ENCODE measurements at places on chromosomes 3 and 15.

GRCh38 chr15:76865548-76865991 is 39.6 kb downstream of the SCAPER start:
- DNase-seq, result no peak

DNA sequence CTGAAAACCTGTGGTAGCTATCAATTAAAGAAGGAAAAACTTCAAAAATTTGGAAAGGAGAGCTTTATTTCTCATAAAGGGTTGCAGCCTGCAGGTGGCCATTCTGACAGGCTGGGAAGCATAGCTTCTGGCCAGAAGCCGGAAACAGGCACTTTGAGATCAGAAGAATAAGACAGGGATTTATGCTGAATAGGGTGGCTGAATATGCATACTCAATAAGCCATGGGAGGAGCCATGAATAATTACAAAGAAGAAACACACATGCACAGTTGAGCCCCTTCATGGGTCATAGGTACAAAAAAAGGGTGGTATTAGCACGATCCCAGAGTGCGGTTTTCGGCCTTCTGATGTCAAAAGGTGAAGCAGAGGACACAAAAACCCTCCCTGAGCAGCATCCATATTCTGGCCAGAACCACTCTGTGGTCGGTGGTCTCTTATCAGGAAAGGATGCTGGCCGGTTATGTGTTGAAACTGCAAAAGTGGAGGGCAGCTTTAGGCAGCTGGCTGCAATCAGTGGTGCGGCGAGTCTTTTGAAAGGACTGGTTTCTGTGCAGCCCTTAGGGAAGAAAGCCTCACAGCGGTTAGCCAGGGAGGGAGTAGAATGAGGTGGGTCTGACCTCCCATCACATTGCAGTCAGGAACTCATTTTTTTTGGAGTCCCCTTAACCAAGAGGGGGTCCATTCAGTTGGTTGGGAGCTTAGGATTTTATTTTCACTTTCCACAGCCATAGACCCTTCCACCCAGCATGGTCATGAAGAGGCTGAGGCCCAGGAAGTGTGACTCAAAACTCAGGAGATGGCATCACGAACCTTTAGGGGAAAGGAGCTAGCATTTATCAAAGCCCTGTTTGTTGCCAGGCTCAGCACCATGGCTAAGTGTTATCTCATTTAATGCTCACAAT is 34.7 kb upstream of the CCDC174 start:
- no peak for DNase-seq

- peak; percentile 82 for DNase-seq
These were observed 12.3 kb upstream of the MB21D2 start for GRCh38 chr3:192929755-192930547.

GRCh38 chr3:66004244-66004643 is 34.5 kb downstream of the MAGI1 start:
- no peak for DNase-seq

DNA sequence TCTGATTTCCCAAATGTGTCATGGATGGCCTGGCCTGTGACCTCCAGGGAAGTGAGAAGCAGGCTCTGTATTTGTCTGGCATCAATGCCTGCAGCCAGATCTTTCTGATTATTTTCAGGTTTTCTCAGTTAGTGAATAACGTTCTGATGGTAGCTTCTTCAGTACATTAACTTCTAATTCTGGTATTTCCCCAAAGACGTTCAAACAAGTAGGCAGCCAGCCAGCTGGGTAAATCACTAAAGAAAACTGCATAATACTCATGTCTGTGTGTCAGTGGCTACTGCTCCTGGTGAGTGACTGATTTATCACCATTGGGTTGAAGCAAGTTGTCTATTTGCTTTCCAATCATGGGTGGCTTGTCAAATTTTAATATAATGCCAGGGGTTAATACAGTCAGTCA is 162.6 kb upstream of the PFN2 start:
- no peak for DNase-seq

DNA sequence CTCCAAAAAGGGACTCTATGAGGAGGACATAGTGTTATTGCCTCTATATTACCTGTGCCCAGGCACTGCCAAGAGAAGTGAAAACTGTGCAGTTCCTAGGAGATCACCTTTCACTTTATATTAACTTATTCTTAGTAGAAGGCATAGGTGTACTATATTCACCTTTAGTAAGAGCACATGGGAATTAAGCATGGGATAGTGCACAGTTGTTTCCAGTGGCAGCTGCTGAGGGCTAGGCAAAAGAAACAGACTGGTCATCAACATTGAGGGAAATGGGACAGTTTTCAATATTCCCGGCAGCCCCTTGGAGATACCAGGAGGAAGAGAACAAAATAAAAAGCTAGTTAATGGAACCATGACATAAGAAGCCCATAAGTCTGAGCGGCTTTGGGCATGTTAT is 100.9 kb downstream of the PLCL2 start:
- no peak for DNase-seq

DNA sequence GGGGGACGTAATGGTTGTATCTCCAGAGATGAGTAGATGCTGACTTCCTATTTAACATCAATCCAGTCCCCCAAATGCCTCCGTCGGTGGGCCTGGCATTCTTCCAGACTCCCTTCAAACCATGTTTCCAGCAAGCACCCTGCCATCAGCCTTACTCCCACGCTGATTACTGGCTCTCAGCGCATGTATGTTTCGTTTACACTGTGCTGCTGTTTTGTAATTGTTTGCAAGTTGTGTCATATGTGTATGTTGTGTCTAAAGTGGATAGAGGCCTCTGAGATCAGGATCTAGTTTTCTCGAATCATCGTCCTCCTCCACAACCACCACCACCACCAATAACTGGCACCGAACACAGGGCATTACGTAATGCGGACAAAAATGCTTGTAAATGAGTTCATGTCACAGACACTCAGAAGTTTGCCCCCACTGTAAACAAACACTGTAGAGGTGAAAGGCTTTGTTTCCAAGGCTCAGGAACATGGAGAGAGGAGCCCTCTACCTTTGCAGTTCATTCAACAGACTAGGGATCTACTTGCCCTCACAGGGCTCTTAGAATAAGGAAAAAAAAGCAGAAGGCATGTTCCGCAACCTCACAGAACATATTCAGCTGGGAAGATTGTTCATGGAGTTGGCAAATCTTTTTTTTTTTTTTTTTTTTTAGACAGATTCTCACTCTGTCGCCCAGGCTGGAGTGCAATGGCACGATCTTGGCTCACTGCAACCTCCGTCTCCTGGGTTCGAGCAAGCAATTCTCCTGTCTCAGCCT is 46.1 kb upstream of the SEMA4B start:
- DNase-seq, result no peak

GRCh38 chr15:72216079-72216478 is 14.9 kb downstream of the PKM start:
- DNase-seq, result no peak

DNA sequence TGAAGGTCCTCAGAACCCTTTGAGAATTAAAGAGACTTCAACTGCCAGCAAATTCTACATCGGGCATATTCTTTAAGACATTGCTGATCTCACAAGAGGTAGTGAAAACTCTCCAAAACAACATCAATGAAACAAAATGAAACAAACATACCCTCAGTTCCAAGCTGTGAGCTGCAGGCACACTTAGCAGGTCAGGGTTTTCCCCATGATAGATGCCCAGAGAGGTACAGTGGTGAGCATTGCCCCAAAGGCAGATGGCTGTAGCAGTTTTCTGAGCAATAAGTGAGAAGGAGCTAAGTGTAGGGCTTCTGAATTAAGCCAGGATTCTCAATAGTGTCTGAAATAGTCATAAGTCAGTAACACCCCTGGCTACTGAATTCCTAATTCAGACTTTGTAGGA is 96.1 kb upstream of the TSEN2 start:
- no peak for DNase-seq

DNA sequence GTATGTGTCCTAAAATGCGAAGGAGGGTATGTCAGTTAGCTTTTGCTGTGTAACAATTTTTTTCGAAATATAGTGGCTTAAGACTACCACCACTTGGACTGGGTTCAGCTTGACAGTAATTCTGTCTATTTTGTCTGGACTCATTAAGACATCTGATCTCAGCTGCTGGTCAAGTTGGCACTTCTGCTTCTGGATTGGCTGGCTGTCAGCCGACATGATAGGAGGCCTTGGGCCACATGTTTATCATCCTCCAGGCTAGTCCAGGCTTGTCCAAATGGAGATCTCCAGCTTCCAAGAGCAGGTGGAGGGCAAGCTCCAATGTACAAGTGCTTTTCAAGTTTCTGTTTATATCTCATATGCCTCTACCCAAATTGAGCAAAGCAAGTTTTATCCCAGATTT is 95.9 kb downstream of the GALK2 start:
- DNase-seq, result no peak

- no peak for DNase-seq
These were observed 576.9 kb downstream of the OTOL1 start for GRCh38 chr3:162073422-162073975.

- DNase-seq, result peak; percentile 89
These were observed 37.9 kb upstream of the TSC22D2 start for GRCh38 chr3:150370122-150370602.

- DNase-seq, result no peak
These were observed 11.4 kb upstream of the RAB11A start for GRCh38 chr15:65857718-65858402.

- no peak for DNase-seq
These were observed 98.1 kb downstream of the ZPLD1 start for GRCh38 chr3:102532901-102533300.

GRCh38 chr15:73273181-73274002 is 95.4 kb downstream of the HCN4 start:
- no peak for DNase-seq

- no peak for DNase-seq
These were observed 30.0 kb upstream of the MEIS2 start for GRCh38 chr15:37130356-37130755.

DNA sequence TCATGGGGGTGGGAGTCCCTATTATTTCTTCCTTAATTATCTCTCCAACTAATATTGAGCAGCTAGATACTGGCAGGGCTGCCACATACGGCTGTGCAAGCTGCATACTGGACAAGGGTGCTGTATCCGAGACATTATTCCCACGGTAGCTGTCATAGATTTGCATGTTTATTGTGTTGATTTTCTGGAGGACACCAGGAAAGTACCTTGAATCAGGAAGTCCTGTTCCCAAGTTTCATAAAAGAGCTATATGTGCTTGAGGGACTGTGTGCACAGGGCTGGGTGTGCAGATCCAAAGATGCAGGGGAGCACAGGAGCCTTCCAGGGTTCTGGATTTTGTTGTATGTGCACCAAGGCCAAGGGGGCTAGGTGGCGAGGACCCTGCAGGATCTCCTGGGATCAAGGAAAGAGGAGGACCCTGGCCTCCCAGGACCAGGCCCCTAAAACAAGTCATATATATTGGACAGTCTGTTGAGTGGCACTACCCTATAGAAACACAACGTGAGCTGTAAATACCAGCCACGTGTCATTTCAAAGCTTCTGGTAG is 119.2 kb upstream of the ALDH1A3 start:
- DNase-seq, result no peak

GRCh38 chr3:187131981-187132380 is 7.3 kb downstream of the RPL39L start:
- no peak for DNase-seq

- DNase-seq, result no peak
These were observed 2.3 kb upstream of the TNFAIP8L3 start for GRCh38 chr15:51096976-51097375.

DNA sequence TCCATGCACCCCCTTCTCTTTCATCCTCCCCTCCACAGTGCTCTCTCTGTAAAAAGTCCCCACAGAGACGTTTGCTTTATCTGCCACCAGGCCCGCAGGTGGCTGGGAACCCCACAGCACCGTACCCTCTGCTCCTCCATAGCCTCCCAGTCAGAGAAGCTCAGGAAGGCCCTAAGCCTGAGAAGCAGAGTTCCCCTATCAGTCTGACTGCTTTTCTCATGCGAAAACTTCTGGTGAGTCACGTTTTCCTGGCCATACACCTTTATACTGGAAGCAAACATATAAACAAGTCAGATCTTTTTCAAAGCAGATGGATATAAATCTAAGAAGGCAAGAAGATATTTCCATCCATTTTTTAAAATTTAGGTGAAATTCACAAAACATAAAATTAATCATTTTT is 51.5 kb upstream of the MEF2A start:
- DNase-seq, result no peak

DNA sequence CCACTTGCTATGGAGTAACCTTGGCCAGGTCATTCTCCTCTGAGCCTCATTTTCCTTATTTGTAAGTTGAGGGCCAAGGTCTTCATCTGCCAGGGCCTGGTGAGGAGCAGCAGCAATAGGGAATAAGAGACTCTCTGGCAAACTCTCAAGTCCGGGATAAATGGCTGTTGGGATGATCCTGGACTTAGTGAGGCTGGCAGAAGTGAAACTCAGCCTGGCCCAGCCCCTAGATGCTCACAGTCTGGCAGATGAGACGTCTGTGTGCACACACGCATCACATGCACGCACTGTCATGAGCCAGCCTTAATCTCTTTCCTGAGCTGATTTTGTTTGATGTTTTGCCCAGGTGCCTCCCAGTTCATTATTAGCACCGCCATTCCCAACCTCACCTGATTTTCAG is 26.8 kb downstream of the SLC6A6 start:
- no peak for DNase-seq

- no peak for DNase-seq
These were observed 8.3 kb downstream of the SERPINI1 start for GRCh38 chr3:167743799-167744198.

- no peak for DNase-seq
These were observed 144.7 kb upstream of the ANKRD28 start for GRCh38 chr3:15942462-15942861.

- no peak for DNase-seq
These were observed 60.0 kb upstream of the SYN2 start for GRCh38 chr3:11944052-11944673.

- no peak for DNase-seq
These were observed 772.4 kb upstream of the NR2F2 start for GRCh38 chr15:95558131-95558530.

- DNase-seq, result no peak
These were observed 55.6 kb downstream of the TLNRD1 start for GRCh38 chr15:81056304-81056703.

DNA sequence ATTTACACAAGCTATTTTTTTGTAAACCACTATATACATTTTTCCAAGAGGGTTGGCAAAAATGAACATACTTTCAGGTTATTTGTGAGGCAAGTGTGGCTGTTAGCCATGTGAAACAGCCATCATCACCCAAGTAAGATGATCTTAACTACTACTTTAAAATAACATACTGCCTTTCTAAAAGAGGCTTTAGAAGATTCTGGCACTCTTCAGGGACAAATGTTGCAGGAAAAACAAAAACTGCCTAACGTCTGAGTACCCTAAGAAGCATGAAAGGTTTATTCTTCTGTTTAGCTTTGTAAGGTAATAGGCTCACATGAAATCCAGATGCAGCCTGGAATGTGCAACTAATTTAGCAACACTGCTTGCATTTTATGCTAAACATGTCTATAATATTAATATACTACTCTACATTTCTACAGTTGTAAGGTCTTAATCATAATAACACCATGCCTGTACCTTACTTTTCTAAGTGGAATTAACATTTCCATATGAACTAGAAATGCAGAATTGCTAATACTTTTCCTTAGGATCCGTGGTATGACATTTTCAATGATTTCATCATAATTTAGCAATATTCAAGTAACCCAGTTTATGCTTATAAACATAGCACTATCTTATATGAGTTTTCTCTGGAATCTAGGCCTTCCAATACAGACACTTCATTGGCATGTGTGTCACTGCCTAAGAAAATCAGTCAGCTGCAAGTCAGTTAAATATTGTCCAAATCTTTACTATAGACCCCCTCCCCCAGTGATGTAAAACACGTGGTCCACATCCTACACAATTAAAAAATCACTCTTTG is 4.5 kb upstream of the LSAMP start:
- no peak for DNase-seq

- DNase-seq, result no peak
These were observed 67.1 kb upstream of the SH3GL3 start for GRCh38 chr15:83380059-83380458.

All from retinal pigment epithelial cell (primary cell).